ENCODE measurements at places on chromosomes 11 and 22.

DNA sequence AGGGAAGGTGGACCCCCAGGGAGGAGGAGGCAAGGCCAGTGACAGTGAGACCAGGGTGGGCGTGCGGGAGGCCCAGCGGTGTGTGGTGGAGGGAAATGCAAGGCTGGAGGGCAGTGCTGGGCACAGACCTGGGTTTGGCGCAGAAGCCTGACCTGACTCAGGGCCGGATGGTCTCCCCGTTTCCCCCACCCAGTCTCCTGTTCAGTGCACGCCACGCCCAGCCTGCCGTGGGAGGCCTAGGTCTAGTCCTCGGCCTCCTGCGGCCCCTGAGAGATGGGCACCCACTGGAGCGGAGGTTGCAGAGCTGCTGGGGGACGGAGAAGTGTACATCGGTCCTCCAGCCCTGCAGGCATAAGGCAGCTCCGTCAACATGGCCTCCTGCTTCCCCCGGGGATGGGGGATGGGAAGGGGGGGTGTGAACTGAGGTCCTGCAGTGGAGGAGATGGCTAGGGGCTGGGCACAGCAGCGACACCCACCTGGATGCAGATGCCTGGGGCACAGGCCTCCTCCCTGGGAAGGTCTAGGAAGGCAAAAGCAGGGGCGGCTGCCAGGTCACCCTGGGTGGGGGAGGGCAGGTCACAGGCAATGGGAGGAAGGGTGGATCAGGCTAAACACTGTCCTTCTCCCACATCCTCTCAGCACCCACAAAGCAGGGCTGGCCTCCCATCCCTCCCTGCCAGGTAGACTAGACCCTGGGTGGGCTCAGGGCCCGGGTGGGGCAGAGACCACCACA lies 15.9 kb downstream of the IL17REL start:
- DNase-seq: no peak

GRCh38 chr11:113283881-113284280 lies 30.5 kb upstream of the TTC12 start:
- DNase-seq: no peak

- no peak for DNase-seq
Measured at GRCh38 chr11:74008373-74009229, at the start of gene UCP3. Gene UCP3 (minus strand): TSS chr11:74009085. CDS start chr11:74007042, 2,043 bp downstream.

- no peak for DNase-seq
Measured at GRCh38 chr22:32222991-32223390, 18.1 kb upstream of the RFPL2 start.

- no peak for DNase-seq
Measured at GRCh38 chr11:121067453-121067852, 33.6 kb upstream of the TECTA start.

GRCh38 chr11:126281245-126281644 lies 1.6 kb upstream of the TIRAP start:
- DNase-seq: no peak

- no peak for DNase-seq
Measured at GRCh38 chr11:35163702-35164496, 24.9 kb downstream of the CD44 start.

GRCh38 chr11:87460842-87461637 lies 423.3 kb downstream of the TMEM135 start:
- no peak for DNase-seq

DNA sequence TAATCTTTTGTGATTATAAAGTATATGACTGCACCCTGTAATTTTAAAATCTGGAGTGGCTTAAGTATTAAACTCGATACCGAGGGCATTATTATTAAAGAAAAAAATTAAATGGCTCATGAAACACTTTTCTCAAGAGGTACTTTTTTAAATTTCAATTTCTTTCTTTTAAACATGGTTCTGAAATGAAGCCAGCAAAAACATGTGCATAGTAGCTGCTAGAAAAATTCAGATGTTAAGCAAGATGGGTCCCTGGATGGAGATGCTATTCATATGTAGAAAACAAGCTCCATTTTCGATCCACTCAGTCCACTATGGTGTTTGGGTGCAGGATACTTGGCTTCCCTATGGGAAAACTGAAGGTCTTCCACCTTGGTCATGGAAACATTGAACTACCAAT lies 189.5 kb downstream of the PGR start:
- DNase-seq: no peak

DNA sequence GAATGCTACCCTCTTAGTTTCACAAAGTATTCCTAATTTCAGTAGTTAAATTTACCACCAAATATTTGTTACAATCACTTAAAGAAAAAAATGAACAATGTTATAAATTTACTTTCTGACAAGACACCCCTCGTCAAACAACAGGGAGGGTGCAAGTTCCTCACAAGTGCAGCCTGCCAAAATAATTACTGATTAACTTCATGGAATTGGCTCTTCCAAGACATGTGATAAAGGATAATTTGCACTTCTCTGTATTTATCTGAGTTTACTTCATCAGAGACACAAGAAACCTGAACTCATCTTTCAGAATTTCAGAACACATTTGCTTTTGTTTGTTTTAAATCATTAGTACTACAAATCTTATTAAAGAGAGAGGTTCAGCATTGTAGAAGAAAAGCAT lies 66.5 kb downstream of the LARGE2 start:
- DNase-seq: no peak
